ENCODE measurements at places on chromosomes 5 and 9.

DNA sequence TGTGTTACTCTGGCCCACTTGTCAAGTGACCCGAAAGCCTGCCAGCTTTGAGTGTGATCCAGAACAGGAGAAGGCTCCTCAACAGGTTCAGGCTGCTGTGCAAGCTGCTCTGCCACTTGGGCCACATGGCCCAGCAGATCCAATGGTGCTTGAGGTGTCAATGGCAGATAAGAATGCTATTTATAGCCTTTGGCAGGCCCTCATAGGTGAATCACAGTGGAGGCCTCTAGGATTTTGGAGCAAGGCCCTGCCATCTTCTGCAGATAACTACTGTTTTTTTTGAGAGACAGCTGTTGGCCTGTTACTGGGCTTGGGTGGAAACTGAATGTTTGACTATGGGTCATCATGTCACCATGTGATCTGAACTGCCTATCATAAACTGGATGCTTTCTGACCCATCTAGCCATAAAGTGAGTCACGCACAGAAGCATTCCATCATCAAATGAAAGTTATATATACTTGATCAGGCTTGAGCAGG lies 180.8 kb downstream of the CARTPT start:
- DNase-seq, result no peak

DNA sequence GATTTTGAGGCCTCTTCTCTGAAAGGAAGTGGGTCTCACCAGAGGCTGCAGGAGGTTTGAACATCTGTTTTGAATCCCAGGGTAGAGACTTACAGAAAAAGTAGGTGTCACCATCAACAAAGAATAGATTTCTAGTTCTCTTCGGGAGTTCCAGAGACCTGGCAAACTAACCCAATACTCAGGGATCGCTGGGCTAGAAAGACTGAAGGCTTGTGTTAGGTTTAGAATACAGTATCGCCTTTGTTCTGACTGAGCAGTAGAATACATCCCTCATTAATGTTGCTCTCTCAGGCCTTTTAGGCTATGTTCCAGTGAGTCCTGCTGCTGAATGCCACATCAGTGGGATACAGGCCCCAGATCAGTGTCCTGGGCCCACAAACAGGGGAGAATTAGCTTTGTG lies 27.2 kb downstream of the RUSC2 start:
- DNase-seq, result no peak

DNA sequence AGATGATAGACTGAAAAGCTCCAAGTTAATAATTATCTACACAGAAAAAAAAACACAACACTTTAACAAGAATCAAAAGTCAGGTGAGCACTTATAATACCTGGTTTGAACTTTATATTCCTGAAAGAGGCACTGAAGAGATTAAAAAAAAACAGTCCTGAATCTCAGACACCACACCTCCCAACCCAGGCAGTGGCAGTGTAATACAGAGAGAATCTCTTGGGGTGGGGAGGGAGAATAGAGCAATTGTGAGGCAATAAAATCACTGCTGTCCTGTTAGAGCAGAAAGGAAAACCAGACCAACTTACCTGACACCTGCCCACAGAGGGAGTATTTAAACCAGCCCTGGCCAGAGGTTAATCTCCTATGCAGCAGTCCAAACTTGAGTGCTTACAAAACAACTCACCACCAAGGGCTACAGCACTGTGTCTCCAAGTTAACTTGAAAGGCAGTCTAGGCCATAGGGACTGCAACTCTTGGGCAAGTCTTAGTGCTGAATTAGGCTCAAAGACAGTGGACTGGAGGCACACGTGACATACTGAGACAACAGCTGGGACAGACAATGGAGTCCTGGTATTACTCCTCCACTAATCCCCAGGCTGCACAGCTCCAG lies 54.2 kb downstream of the SLCO4C1 start:
- DNase-seq, result no peak

- no peak for DNase-seq
These were observed 376.1 kb downstream of the BRINP1 start for GRCh38 chr9:118992813-118993794.

DNA sequence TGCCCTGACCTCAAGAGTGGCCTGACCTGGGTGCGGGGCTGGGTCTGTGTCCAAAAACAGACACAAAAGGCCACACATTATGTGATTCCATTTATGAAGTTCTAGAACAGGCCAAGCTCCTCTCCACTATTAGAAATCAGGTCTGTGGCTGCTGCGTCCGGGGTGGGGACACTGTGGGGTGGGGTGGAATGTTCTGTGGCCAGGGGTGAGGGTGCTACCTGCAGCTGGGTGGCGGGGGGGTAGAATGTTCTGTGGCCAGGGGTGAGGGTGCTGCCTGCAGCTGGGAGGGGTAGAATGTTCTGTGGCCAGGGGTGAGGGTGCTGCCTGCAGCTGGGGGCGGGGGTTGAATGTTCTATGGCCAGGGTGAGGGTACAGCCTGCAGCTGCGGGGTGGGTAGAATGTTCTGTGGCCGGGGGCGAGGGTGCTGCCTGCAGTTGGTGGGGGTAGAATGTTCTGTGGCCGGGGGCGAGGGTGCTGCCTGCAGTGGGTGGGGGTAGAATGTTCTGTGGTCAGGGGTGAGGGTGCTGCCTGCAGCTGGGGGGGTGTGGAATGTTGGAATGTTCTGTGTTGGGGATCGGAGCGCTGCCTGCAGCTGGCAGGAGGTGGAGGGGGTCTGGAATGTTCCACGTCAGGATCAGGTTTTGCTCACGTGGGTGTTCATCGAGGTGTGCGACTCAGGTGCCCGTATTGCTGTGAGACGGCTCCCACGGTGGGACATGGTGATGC lies 8.3 kb downstream of the LCN12 start:
- no peak for DNase-seq

DNA sequence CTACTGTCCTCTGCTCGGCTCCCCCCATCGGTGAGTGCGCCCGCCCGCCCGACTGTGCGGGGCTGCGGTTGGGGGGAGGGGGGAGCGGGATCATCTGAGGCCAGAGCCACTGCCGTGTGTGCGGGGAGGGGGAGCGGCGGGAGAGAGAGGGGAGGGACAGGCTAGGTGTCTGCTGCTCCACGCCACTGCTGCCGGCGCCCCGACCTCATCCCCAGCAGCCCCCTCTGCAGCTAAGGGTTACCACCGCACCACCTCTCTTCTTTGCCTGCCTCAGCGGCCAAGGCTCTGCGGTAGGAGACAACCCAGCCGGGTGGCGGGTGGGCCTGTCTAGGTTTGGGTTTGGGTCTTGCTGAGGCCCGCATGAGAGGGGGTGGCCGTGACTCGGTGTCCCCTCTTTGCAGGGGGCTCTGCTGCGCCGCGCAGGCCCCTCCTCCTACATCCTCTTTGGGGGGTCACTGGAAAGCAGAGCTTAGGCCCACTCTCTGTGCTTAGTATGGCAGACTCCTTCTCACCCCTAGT lies 670 bp upstream of the PURA start:
- no peak for DNase-seq

GRCh38 chr5:169197343-169197742 lies 103.6 kb downstream of the SLIT3 start:
- peak; percentile 50 for DNase-seq

GRCh38 chr5:164420161-164420560 lies 914.7 kb downstream of the MAT2B start:
- DNase-seq, result no peak

GRCh38 chr9:114861922-114862605 lies 56.2 kb upstream of the TNFSF15 start:
- DNase-seq, result no peak

- DNase-seq, result no peak
These were observed 28.3 kb downstream of the PAEP start for GRCh38 chr9:135589596-135590485.

GRCh38 chr9:82597241-82598203 lies 465.4 kb downstream of the RASEF start:
- DNase-seq, result no peak

DNA sequence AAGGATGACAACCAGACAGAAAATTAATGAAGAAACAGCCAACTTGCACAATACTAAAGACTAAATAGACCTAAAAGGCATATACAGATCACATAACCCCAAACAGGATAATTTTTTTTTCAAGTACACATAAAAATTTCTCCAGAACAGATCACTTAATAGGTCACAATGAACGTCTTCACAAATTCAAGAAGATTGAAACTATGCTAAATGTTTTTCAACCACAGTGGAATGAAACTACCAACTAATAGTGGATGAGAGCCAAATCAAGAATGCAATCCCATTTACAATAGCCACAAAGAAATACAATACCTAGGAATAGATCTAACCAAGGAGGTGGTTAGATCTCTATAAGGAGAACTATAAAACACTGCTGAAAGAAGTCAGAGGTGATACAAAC lies 145.8 kb downstream of the TMEM232 start:
- no peak for DNase-seq

DNA sequence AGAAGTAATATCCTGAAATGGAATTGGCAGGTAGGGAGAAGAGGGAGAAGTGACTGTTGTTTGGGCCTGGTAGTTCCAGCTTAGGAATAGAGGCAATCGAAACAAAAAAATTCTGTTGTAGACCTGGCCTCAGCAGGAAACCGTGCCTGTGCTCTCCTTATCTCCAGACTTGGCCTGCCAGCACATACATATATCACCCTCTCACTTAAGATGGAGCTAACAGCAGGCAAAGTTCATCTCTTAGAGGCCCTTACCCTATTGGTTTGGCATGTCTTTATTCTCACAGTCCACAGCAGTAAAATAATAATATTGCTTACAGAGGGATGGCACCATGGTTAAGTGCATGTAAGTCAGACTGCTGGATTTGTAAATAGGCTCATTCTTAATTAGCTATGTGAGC lies 19.6 kb upstream of the TNC start:
- DNase-seq, result no peak

GRCh38 chr9:16099732-16100536 lies 547.1 kb downstream of the CCDC171 start:
- DNase-seq, result no peak

GRCh38 chr9:83649080-83649479 lies 26.1 kb downstream of the IDNK start:
- no peak for DNase-seq

- no peak for DNase-seq
These were observed 65.2 kb downstream of the TMEM167A start for GRCh38 chr5:83011985-83012384.

DNA sequence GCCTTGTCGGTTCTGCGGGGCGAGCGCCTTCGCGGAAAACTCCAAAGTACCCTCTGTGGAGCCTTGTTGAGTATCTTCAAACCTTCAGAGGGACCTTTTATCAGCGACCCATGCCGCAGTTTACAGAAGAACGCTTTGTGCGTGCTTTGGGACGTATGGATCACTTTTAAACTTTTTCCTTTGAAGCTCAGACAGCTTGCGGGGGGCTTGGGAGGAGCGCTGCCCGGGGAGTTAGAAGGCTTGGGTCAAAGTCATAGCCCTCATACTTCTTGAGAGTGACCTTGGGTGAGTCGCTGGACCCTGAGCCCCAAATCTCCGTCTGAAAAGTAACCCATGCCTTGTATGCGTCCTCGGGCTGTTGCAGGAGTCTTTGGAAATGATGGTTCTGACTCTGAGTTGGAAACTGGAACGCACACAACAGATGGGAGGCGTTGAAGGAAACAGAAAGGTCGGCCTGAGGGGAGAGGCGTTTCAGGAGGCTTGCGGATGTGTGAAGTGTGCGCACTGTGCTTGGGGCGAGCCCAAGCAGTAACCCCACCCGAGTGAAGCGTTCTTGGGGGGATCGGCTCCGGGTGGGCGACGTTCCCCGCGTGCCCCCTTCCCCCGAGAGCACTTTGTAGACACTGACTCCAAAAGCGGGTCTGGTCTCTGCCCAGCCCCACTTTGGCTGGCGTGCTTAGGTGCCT lies 661 bp upstream of the SLC25A51 start:
- DNase-seq, result no peak

- no peak for DNase-seq
These were observed 222.6 kb downstream of the FRMD3 start for GRCh38 chr9:83315649-83316048.

GRCh38 chr9:82538634-82539033 lies 524.3 kb downstream of the RASEF start:
- no peak for DNase-seq

- no peak for DNase-seq
These were observed 43.5 kb upstream of the TCF7 start for GRCh38 chr5:134070725-134071613.

GRCh38 chr5:103356350-103357091 lies 98.0 kb downstream of the MACIR start:
- no peak for DNase-seq

- DNase-seq, result peak; percentile 43
These were observed 13.3 kb downstream of the RIC1 start for GRCh38 chr9:5642170-5642569.

DNA sequence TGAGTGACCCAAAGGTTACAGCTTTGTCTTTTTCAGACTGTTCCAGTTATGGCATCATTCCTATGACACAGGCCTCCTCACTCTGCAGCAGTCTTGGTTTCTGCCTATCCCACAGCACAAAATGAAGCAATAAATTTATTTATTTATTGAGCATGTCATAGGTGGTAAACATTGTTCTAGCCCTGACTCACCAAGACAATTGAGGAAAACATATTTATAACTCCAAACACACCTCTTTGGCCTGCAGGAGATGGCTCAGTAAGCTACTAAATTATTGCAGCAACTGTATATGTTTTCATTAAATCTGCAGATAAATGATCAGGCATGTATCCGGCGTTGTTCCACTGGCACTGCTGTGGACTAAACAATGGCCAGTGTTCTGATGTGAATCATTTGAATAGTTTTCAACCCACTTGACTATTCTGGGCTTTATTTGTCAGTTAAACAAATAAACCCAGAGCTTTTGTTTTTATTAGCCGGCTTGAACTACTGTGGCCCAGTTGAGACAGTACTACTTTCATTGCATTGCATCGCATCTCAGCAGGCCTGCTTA lies 83.2 kb downstream of the FOXD1 start:
- DNase-seq, result no peak

DNA sequence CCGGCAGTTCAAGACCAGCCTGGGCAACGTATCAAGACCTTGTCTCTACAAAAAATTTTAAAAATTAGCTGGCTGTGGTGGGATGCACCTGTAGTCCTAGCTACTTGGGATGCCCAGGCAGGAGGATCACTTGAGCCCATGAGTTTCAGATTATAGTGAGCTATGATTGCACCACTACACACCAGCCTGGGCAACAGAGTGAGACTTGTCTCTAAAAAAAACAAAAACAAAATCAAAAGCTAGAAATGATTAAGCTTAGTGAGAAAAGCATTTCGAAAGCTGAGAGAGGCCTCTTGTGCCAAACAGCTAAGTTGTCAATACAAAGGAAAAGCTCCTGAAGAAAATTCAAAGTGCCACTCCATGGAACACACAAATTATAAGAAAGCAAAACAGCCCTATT lies 4.8 kb downstream of the FAM151B start:
- DNase-seq, result no peak

DNA sequence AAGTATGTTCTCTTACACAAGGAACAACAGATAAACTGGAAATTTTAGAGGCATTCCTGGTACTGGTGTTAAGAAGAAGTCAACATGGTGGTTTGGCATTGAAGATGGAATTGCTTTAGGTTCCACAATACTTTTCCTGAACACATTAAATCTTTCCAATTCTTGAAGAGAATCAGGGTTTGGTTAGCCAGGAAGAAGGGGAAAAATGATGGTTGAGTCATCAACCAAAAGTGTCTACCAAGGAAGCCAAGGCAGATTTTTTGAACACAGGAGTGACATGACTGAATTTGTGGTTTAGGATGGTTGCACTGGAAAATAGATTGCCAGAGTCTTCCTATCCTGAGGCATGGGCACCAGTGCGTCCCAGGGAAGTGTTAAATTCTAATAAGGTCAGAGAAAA lies 433.4 kb downstream of the TMEM38B start:
- DNase-seq, result no peak

- no peak for DNase-seq
These were observed 1.0 kb upstream of the MXD3 start for GRCh38 chr5:177312649-177313181.

All from cerebellar nuclear complex (tissue), 1 donor.